ENCODE measurements at places on chromosomes 1 and 21. TPM values are rescaled to one million over a fixed set of nuclear protein-coding genes. Genes with fewer than 3 reads are reported as not detected.

DNA sequence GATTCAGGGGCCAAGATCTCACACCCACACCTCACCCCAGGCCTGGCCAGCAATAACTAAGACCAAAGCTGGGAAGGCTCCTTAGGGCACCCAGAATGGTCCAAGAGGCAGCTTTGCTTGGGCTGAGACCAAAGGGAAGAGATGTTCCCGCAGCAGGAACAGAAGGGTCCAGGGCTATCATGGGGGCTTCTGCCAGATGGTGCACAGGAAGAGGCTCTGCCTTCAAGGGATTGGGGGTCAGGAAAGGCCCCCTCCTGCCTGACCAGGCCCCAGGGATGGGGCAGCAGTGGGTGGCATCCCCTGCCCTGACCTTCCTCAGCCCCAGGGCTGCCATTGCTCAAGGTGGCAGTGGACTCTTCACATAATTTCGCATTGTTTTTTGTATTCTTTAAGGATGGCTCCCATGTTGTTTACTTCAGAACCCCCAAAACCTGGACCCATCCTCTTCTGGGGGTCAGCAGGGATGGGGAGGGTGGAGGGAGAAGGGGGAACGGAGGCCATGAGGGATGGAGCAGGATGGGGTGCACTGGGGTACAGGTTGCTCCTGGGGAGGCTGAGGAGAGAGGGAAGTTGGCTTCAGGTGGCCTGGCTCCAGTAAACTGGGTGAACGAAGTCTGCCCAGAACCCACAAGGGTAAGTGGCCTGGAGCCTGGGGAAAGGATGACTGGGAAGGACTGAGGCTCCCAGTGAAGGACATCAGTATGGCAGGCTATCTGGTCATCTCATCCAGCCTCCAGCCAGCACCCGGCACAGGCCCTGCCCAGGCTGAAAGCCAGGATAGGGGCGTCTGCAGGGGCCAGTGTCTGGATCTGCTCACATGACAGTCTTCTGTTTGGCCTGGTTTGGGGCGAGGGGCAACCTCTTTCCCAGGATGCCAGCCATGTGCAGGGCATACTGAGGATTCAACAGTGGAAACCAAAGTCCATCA lies 2.6 kb upstream of the NADK start:
- no peak for DNase-seq
- peaks cover 11% of the 10 kb centered on the region for H3K36me3 ChIP-seq
- peaks cover 56% of the 10 kb centered on the region for H3K4me1 ChIP-seq
- no peaks in the 10 kb centered on the region for H3K27me3 ChIP-seq
- H3K27ac ChIP-seq, result peak overlapping the region; percentile 89

- H3K27me3 ChIP-seq, result no peaks in the 10 kb centered on the region
- DNase-seq, result peak; percentile 39
- H3K27ac ChIP-seq, result peak overlapping the region; percentile 86
- peaks cover 40% of the 10 kb centered on the region for H3K4me1 ChIP-seq
- H3K4me3 ChIP-seq, result no peak overlapping the region
Measured at GRCh38 chr1:243595527-243596210, 254.4 kb downstream of the AKT3 start.

GRCh38 chr1:234709473-234710228 lies 99.7 kb upstream of the IRF2BP2 start:
- peaks cover 12% of the 10 kb centered on the region for H3K4me1 ChIP-seq
- H3K4me3 ChIP-seq, result no peak overlapping the region
- DNase-seq, result no peak
- H3K36me3 ChIP-seq, result no peaks in the 10 kb centered on the region
- no peaks in the 10 kb centered on the region for H3K27me3 ChIP-seq
- H3K27ac ChIP-seq, result no peak overlapping the region

DNA sequence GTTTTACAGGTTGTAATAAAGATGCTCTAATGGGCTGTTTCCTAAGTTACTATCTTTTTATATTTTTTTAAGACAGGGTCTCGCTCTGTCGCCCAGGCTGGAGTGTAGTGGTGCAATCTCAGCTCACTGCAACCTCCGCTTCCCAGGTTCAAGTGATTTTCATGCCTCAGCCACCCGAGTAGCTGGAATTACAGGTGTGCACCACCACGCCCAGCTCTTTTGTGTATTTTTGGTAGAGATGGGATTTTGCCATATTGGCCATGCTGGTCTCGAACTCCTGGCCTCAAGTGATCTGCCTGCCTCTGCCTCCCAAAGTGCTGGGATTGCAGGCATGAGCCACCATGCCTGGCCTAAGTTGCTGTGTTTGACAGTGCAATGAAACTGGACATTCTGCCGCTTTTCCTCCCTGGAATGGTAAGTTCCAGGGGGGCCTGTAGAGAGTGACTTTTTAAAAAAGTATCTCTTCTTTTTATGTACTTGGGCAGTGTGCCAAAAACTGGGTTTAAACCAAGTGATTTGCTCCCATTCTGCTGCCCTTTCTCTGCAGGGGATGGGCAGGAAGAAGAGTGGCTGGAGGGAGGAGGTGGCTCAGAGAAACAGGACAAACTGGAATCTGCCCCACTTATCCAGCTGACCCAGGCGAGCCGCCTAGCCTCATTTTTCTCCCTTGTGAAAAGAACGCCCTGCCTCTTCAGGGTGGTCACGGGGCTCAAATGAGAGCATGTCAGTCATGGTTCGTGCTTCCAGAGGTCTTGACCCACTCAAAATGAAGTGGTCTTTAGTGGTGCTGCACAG lies 2.3 kb downstream of the SLC37A1 start:
- H3K36me3 ChIP-seq, result peaks cover 27% of the 10 kb centered on the region
- peaks cover 20% of the 10 kb centered on the region for H3K4me1 ChIP-seq
- H3K27ac ChIP-seq, result no peak overlapping the region
- H3K27me3 ChIP-seq, result no peaks in the 10 kb centered on the region

- H3K27me3 ChIP-seq, result no peaks in the 10 kb centered on the region
- DNase-seq, result no peak
- H3K4me3 ChIP-seq, result peak overlapping the region; percentile 45
- H3K27ac ChIP-seq, result peak overlapping the region; percentile 88
- H3K36me3 ChIP-seq, result peaks cover 6% of the 10 kb centered on the region
- peaks cover 79% of the 10 kb centered on the region for H3K4me1 ChIP-seq
Measured at GRCh38 chr1:25550155-25550506, 6.7 kb downstream of the LDLRAP1 start.

DNA sequence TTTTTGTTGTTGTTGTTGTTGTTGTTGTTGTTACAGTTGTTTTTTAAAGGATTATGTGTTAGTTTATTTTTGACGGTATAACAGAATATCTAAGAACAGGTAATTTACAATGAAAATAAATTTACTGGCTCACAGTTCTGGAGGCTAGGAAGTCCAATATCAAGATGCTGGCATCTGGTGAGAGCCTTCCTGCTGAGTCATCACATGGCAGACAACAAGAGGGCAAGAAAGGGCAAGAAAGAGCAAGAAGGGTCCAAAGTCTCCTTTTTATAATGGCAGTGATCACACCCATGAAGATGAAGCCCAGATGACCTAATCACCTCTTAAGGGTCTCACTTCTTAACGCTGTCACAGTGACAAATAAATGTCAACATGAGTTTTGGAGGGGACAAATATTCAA lies 142.1 kb downstream of the NEGR1 start:
- H3K4me1 ChIP-seq, result no peaks in the 10 kb centered on the region
- no peak for DNase-seq
- H3K27ac ChIP-seq, result no peak overlapping the region
- H3K27me3 ChIP-seq, result no peaks in the 10 kb centered on the region

DNA sequence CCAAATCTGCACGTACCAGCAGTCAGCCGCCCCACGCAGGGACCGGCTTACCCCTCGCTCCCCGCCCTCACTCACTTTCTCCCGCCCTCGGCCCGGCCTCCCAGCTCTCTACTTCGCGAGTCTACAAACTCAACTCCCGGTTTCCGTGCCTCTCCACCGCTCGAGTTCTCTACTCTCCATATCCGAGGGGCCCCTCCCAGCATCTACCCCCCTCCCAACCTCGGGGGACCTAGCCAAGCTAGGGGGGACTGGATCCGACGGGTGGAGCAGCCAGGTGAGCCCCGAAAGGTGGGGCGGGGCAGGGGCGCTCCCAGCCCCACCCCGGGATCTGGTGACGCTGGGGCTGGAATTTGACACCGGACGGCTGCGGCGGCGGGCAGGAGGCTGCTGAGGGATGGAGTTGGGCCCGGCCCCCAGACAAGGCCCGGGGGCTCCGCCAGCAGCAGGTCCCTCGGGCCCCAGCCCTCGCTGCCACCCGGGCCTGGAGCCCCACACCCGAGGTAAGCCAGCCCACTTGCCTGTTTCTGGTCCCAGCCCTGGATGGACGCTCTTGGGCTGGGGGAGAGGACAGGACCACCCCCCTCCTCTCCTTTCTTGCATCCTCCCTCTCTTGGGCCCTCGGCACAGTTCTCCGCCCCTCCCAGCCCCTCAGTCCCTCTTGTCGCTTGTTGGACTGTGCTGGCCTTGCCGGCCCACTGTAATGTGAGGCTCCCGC lies at the start of gene ARTN:
Gene ARTN (plus strand): TSS at position 416 of the 715 bp plus-strand sequence. CDS start 1,856 bp downstream, outside the sequence.
- peaks cover 25% of the 10 kb centered on the region for H3K27me3 ChIP-seq
- DNase-seq, result no peak
- no peaks in the 10 kb centered on the region for H3K36me3 ChIP-seq
- H3K4me3 ChIP-seq, result peak within 1 kb of the TSS; percentile 41

DNA sequence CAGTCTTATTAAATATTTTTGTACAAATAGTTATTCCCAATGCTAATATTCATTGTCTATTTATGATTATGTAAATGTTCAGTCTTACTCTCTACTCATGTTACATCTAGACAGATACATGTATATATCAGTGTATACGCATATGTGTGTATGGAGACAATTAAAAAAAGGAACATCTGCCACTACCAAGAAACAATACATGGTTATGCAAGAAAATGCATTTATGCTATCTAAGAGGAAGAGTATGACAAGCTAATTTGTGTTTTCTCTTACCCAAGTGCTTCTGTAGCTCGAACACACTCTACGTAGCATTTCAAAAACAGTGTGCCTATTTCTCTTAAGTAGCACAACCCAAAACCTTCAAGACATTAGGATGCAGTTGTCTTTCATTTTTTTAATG lies 6.1 kb upstream of the RLF start:
- no peaks in the 10 kb centered on the region for H3K36me3 ChIP-seq
- no peak overlapping the region for H3K27ac ChIP-seq
- DNase-seq, result no peak

GRCh38 chr1:214493126-214493796 lies 58.1 kb downstream of the PTPN14 start:
- no peaks in the 10 kb centered on the region for H3K4me1 ChIP-seq
- no peak for DNase-seq
- no peaks in the 10 kb centered on the region for H3K36me3 ChIP-seq
- H3K27ac ChIP-seq, result no peak overlapping the region
- H3K4me3 ChIP-seq, result no peak overlapping the region

DNA sequence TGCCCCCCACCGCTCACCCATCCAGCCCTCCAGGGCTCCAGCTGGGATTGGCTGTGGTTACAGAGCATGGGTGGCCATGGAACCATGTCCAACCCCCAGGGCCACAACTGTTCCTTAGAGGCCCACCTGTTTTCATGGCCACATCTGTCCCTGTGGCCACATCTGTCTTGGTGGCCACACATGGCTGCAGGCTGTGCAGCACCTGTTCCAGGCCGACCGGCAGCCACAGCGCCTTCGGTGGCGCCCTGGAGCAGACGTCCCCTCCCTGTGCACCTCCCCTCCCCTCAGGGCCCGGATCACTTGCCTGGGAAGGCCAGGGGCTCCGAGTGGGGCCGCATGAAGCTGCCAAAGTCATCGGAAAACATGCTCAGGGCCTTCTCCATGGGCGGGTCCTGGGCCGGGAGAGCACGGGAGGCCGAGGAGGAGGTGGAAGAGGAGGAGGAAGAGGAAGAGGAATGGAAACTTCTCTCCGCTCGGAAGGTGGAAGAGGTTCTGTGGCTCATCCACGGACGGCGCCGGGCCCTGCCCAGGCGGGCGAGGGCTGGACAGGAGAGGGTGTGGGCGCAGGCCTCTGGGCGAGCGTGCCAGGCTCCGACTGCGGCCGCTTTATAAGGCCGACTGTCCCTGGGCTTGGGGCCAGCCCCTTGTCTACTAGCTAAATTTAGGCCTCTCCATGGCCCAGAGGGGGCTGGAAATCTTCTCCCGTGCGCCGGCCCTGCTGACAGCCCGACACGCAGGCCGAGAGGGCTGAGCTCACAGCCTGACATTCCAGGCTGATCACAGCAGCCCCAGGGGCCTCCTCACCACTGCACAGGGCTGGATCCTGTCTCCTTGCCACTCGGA lies at the start of gene HSPB7:
Gene HSPB7 (minus strand): TSS at position 583 of the 843 bp plus-strand sequence. CDS start 80 bp downstream, at position 503.
- no peak for DNase-seq
- no peak within 1 kb of the TSS for H3K4me3 ChIP-seq
- peaks cover 8% of the 10 kb centered on the region for H3K4me1 ChIP-seq
- no peak within 1 kb of the TSS for H3K27ac ChIP-seq
- H3K27me3 ChIP-seq, result peaks cover 2% of the 10 kb centered on the region

- H3K36me3 ChIP-seq, result peaks cover 10% of the 10 kb centered on the region
- H3K4me1 ChIP-seq, result peaks cover 34% of the 10 kb centered on the region
- no peaks in the 10 kb centered on the region for H3K27me3 ChIP-seq
- peak overlapping the region; percentile 26 for H3K27ac ChIP-seq
- no peak for DNase-seq
- no peak overlapping the region for H3K4me3 ChIP-seq
Measured at GRCh38 chr21:34844924-34845238, 176.1 kb downstream of the CLIC6 start.

GRCh38 chr1:92752719-92753118 lies 32.2 kb downstream of the EVI5 start:
- no peaks in the 10 kb centered on the region for H3K4me1 ChIP-seq
- no peak for DNase-seq
- H3K4me3 ChIP-seq, result no peak overlapping the region
- peaks cover 4% of the 10 kb centered on the region for H3K27me3 ChIP-seq
- no peaks in the 10 kb centered on the region for H3K36me3 ChIP-seq

GRCh38 chr1:89692601-89693521 lies 59.9 kb downstream of the LRRC8C start:
- DNase-seq, result peak; percentile 41
- H3K27ac ChIP-seq, result peak overlapping the region; percentile 84
- peak overlapping the region; percentile 3 for H3K4me3 ChIP-seq
- peaks cover 67% of the 10 kb centered on the region for H3K36me3 ChIP-seq
- peaks cover 83% of the 10 kb centered on the region for H3K4me1 ChIP-seq
- no peaks in the 10 kb centered on the region for H3K27me3 ChIP-seq

DNA sequence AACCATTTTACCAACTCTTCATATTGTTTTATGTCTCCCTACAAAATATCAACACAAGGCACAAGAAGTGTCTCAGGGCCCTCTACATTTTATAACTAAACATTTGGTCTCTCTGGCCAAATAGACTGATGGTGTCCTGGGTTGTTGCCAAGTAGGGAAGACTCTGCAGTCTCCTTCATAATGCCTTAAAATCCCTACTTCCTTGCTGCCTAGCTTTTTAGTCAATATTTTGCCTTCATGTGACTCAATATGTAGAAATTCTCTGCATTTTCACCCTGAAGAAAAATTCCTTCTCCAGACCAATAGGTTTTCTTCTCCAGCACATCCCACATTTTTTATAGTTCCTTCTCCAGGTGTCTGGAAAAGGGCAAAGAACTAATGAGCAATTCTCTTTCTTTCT lies 72.6 kb upstream of the IPO9 start:
- DNase-seq, result no peak
- H3K27ac ChIP-seq, result no peak overlapping the region
- H3K27me3 ChIP-seq, result peaks cover 14% of the 10 kb centered on the region

Gene CYB561D1
- total RNA-seq, result 7.0 TPM

Gene HSF2BP
- total RNA-seq, result 1.5 TPM

Gene INSRR
- 0.47 TPM for total RNA-seq

Gene KCNN3
- not detected for total RNA-seq

Gene S100A5
- 1.2 TPM for total RNA-seq

Gene SIM2
- not detected for total RNA-seq

Gene LORICRIN
- not detected for total RNA-seq

Data from activated CD8-positive, alpha-beta T cell treated with anti-CD3 and anti-CD28 coated beads for 36 hours (primary cell).